Activated CD8-positive, alpha-beta memory T cell treated with anti-CD3 and anti-CD28 coated beads for 1 hour (primary cell): ENCODE measurements at places on chromosomes 12 and 14.

DNA sequence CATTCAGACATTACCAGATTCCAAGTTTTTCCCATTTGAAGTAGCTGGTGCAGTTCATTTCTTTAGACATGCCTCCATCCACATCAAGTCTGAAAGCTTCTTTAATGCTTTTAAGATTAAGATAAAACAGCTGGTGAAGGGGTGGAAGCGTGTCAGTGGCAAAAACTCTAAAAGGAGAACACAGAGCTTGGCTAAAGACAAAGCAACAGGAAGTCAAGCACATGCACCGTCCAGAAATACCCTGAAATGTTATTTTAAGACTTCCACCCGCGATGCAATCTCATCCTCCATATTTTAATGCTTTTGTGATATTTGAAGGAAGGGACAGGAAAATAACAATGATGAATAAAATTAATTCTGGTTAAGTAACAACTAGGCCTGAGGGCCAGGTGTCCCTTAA lies 31.8 kb downstream of the PPM1H start:
- no peak for DNase-seq

DNA sequence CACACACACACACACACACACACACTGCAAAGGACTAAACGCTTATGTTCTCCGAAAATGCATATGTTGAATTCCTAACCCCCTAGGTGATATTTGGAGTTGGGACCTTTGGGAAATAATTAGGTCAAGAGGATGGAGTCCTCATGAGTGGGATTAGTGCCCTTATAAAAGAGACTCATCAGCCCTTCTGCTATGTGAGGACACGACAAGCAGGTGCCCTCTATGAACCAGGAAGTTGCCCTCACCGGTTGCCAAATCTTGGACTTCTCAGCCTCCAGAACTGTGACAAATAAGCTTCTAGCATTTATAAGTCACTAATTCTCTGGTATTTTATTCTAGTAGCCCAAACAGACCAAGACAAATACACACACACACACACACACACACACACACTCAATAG lies 20.7 kb upstream of the TCP11L2 start:
- no peak for DNase-seq

DNA sequence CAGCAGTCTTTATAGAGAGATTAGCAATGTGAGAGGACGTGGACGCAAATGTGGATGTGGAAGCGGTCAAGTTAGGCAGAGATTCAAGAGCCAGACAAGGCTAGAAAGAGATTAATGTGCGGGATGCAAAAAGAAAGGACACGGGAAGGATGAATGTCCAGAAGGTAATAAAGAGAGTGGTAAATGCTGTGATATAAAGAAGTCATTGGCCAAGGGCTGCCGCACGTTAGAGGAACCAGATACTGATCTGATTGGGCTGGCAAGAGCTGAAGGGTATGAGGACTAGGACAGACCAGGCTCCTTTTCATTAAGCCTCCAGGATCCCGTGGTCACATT lies 59.5 kb downstream of the DHRS2 start:
- DNase-seq = no peak

DNA sequence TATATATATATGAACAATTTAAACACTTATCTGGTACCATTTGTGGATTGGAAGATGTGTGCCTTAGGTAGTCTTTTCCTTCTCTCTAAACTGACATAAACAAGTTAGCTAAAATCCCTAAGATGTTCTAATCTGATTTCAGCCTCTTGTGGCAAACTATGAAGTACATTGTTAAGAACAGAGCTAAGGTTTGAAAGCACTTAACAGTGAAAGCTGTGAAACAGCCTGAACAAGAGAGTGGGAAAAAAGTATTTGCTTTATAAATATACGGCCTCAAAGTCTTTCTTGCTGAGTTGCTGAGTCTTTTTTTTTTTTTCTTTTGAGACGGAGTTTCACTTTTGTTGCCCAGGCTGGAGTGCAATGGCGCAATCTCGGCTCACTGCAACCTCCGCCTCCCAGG lies 53.7 kb upstream of the PELI2 start:
- DNase-seq = no peak

- DNase-seq = no peak
Measured at GRCh38 chr12:80441921-80442320, 2.1 kb upstream of the PTPRQ start.

DNA sequence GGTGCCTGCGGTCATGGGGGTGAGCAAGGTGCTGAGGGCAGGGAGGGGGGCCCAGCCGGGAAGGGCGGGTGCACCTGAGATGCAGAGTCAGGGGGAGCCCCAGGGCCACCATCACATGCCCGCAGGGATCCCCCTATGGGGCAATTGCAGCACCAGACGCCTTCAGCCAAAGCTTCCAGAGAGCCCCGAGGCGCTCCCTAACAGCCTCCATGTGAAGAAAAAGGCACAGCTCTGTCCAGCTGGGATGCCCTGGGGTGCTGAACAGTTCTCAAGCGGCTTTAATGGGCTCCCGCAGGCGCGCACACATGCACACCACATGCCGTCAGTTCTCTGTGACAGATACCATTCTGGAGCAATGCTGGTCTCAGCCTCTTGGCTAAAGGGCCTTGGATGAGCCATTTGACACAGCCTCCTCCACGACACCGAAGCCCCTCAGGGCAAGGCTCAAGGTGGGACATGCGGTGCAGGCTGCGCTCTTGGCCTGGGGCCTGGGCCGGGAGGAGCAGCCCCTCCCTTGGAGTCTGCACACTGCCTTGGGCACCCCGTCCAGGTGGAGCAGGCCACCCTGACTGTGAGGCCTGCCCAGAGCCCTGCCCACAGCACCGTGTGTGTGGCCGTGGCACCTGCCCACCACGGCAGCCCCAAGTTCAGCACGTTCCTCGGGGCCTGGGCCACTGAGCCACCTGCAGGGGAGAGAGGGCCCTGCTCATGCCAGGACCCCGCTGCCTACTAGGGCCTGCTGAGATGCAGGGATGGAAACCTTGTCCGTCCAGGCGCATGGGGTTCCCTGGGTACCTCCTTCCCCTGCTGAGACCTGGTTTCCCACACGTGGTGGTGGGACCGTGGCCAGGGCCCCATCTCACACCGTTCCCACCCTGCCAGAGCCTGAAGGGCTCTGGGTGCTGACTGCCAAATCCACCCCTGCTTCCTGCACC lies 7.7 kb downstream of the XRCC3 start:
- no peak for DNase-seq

DNA sequence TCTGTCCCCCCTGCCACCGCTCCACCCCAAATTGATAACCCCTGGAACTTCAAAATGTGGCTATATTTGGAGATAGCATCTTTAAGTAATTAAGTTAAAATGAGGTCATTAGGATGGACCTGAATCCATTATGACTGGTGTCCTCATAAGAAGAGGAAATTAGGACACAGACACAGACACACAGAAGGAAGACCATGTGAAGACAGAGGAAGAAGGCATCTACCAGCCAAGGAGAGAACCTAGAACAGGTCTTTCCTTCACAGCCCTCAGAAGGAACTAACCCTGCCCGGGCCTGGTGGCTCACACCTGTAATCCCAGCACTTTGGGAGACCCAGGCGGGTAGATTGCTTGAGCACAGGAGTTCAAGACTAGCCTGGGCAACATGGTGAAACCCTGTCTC lies 3.6 kb upstream of the HRK start:
- no peak for DNase-seq

DNA sequence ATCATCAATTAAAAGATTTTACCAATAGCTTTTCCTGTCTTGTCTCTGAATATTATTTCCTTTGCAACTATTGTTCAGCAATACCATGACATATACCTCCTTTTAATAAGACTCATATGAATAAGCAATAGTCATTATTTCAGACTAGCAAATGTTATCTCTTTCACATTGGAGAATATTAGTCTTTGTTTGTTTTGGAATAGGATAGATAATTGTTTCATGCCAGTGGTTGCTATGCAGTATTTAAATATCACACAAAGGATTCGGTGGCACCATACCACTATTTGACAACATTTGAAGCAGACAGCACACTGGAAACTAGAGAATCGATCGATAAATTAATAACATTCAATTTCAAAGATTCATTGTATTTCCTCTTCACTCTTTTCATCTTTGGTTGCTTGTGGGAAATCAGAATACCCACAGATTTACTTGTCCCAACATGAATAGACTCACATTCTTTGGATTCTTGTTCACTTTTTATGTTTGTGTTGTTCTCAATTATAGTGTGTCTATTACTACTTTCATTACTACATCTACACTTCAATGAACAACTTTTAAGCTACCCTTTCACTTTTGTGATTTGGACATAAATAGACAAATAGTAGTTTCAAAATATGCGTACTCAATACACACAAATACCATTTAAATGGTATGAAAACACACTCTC lies 42.7 kb upstream of the TBPL2 start:
- no peak for DNase-seq

GRCh38 chr12:16449459-16449858 lies 102.0 kb downstream of the MGST1 start:
- DNase-seq = no peak

DNA sequence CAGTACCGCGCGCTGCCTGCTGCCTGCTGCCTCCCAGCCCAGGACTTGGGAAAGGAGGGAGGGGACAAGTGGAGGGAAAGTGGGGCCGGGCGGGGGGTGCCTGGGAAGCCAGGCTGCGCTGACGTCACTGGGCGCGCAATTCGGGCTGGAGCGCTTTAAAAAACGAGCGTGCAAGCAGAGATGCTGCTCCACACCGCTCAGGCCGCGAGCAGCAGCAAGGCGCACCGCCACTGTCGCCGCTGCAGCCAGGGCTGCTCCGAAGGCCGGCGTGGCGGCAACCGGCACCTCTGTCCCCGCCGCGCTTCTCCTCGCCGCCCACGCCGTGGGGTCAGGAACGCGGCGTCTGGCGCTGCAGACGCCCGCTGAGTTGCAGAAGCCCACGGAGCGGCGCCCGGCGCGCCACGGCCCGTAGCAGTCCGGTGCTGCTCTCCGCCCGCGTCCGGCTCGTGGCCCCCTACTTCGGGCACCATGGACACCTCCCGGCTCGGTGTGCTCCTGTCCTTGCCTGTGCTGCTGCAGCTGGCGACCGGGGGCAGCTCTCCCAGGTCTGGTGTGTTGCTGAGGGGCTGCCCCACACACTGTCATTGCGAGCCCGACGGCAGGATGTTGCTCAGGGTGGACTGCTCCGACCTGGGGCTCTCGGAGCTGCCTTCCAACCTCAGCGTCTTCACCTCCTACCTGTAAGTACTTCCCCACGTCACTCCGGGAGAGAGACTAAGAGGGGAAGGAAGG lies at the start of gene LGR5:
LGR5 (plus strand) TSS at position 186 of the 732 bp plus-strand sequence; CDS start at position 469, 283 bp downstream.
- DNase-seq = no peak

- no peak for DNase-seq
Measured at GRCh38 chr12:100221523-100221922, 20.9 kb downstream of the ACTR6 start.

DNA sequence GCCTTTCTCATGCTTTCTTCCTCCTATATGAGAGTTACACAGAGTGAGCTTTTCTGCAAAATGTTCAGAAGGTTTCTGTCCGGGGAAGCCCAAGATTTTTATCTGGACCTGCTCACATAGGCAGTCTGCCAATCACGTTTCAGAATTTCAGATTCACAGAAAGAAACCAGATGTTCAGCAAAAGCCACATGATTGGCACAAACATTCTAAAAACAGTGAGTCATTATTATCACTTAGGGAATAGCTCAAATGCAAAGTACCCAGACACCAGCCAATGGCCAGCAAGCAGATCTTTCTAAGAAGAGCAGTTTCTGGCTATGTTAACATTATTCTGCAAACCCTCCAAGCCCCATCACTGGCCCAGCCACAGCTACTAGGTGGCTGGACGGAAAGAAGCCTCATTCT lies 1558.5 kb upstream of the TMEM132C start:
- no peak for DNase-seq

- peak; percentile 96 for DNase-seq
Measured at GRCh38 chr12:6904280-6905276, at the start of gene LRRC23. Gene LRRC23 (plus strand): TSS chr12:6904822. CDS start chr12:6905634, 812 bp downstream.

- DNase-seq = no peak
Measured at GRCh38 chr12:104505095-104505818, 48.5 kb downstream of the CHST11 start.

DNA sequence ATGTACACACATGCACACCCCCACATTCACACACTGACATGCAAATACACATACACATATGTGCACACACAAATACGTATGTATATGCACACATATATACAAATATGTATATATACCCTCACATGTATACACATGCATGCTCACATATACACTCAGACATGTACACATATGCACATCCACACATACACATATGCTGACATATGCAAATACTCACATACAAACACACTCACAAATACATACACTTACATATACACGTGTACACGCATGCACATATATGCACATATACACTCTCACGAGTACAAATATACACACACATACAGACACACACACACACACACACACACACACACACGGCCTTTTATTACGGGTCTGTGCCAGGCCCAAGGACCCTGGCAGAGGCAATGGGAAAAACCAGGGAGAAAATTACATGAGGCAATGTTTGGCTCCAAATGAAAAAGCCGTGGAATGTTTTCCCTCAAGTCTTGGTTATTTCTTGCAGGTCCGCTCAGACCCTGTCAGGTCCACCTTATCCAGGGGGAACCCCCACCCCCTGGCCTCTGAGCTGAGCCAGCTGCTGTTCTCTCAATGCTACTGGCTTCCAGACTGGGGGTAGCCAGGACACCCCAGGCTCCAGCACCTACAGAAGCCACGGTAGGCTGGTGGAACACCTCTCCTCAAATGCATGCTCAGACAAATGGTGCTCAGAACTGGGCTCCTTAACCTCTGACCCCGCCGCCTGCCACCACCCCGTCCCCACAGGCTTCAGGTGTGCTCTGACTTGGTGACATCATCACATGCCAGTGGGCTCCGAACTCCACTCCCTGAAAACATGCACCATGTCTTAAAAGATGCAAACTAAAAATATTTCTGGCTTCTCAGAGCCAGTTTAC lies 54.7 kb downstream of the BCL11B start:
- no peak for DNase-seq

GRCh38 chr14:38171197-38171596 lies 36.5 kb upstream of the SSTR1 start:
- DNase-seq = no peak

DNA sequence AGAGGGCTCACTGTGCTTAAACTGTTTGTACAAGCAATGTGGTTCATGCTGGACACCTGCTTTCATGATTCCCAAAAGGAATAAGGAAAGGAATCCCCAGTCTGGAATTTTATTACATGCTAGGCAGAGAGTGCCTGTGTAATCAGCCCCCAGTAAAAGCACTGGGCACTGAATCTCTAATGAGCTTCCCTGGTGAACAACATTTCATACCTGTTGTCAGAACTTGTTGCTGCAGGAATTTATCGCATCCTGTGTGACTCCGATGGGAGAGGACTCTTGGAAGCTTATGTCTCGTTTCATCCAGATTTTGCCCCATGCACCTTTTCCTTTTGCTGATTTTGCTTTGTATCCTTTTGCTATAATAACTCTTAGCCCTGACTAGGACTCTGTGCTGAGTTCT lies 190.2 kb upstream of the HMGA2 start:
- no peak for DNase-seq
